ENCODE measurements at places on chromosomes 6 and 20. TPM values are rescaled to one million over a fixed set of nuclear protein-coding genes. Genes with fewer than 3 reads are reported as not detected.

The HSPA12B gene
- not detected for total RNA-seq

GRCh38 chr6:41706876-41707564 lies 28.4 kb downstream of the TFEB start:
- H3K4me3 ChIP-seq = no peak overlapping the region
- DNase-seq = peak; percentile 77
- H3K4me1 ChIP-seq = peaks cover 18% of the 10 kb centered on the region

- DNase-seq = no peak
- no peak overlapping the region for H3K27ac ChIP-seq
- no peak overlapping the region for H3K4me3 ChIP-seq
- no peaks in the 10 kb centered on the region for H3K36me3 ChIP-seq
- H3K27me3 ChIP-seq = no peaks in the 10 kb centered on the region
Measured at GRCh38 chr6:167689751-167690150, 137.0 kb upstream of the AFDN start.

The KCNQ5 gene
- 10.8 TPM for total RNA-seq

GRCh38 chr20:49297605-49298530 lies 20.0 kb upstream of the ZNFX1 start:
- no peak for DNase-seq
- no peak overlapping the region for H3K27ac ChIP-seq
- H3K36me3 ChIP-seq = no peaks in the 10 kb centered on the region
- 0 out of 2 replicates have a peak, but pooled peaks cover 3% of the 10 kb centered on the region for H3K4me1 ChIP-seq
- no peak overlapping the region for H3K4me3 ChIP-seq

The ENPP4 gene
- total RNA-seq = 0.63 TPM

- H3K4me1 ChIP-seq = peaks cover 14% of the 10 kb centered on the region
- no peak overlapping the region for H3K4me3 ChIP-seq
- no peak overlapping the region for H3K27ac ChIP-seq
- H3K27me3 ChIP-seq = no peaks in the 10 kb centered on the region
- no peak for DNase-seq
- H3K36me3 ChIP-seq = no peaks in the 10 kb centered on the region
Measured at GRCh38 chr20:19968028-19968427, 49.1 kb upstream of the NAA20 start.

The CEP43 gene
- total RNA-seq = 16.4 TPM

The SASH1 gene
- 99.0 TPM for total RNA-seq

DNA sequence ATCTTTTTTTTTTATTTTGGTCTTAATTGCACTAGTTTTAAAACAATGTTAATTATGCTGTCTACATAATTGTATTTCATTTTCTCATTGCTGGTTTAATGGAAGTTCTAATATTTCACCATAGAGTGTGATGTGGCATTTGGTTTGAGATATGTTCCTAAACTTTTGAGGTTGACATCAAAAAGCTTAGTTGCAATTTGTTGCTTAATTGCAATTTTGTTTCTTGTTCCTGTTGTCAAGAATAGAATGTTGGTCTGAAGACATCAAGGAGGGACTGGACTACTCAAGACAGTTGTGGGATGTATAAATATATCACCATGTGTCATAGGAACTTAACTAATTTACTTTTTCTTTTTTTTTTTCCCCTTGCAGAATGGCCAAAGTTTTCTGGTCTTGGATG lies 12.5 kb downstream of the HSF2 start:
- H3K36me3 ChIP-seq = peaks cover 8% of the 10 kb centered on the region
- no peaks in the 10 kb centered on the region for H3K27me3 ChIP-seq
- DNase-seq = no peak
- H3K27ac ChIP-seq = no peak overlapping the region
- H3K4me3 ChIP-seq = no peak overlapping the region

DNA sequence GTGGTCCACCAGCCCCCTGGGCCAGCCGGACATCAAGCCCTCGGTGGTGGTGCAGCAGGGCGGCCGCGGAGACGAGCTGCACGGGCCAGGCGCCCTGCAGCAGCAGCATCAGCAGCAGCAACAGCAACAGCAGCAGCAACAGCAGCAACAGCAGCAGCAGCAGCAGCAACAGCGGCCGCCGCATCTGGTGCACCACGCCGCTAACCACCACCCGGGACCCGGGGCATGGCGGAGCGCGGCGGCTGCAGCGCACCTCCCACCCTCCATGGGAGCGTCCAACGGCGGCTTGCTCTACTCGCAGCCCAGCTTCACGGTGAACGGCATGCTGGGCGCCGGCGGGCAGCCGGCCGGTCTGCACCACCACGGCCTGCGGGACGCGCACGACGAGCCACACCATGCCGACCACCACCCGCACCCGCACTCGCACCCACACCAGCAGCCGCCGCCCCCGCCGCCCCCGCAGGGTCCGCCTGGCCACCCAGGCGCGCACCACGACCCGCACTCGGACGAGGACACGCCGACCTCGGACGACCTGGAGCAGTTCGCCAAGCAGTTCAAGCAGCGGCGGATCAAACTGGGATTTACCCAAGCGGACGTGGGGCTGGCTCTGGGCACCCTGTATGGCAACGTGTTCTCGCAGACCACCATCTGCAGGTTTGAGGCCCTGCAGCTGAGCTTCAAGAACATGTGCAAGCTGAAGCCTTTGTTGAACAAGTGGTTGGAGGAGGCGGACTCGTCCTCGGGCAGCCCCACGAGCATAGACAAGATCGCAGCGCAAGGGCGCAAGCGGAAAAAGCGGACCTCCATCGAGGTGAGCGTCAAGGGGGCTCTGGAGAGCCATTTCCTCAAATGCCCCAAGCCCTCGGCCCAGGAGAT lies 1.0 kb downstream of the POU3F2 start:
- DNase-seq = no peak
- H3K27me3 ChIP-seq = peaks cover 68% of the 10 kb centered on the region
- 0 out of 2 replicates have a peak, but pooled peaks cover 5% of the 10 kb centered on the region for H3K4me1 ChIP-seq
- H3K36me3 ChIP-seq = no peaks in the 10 kb centered on the region
- peak overlapping the region; percentile 7 for H3K4me3 ChIP-seq
- no peak overlapping the region for H3K27ac ChIP-seq

GRCh38 chr6:143677577-143677890 lies 231 bp upstream of the PHACTR2 start:
- peaks cover 57% of the 10 kb centered on the region for H3K4me1 ChIP-seq
- DNase-seq = no peak
- H3K27me3 ChIP-seq = no peaks in the 10 kb centered on the region
- H3K36me3 ChIP-seq = no peaks in the 10 kb centered on the region
- peak overlapping the region; percentile 82 for H3K4me3 ChIP-seq
- peak overlapping the region; percentile 83 for H3K27ac ChIP-seq

The FNDC11 gene
- not detected for total RNA-seq

GRCh38 chr20:57869291-57869950 lies 159.6 kb upstream of the PMEPA1 start:
- H3K4me1 ChIP-seq = no peaks in the 10 kb centered on the region
- H3K4me3 ChIP-seq = no peak overlapping the region
- H3K27ac ChIP-seq = no peak overlapping the region
- no peaks in the 10 kb centered on the region for H3K36me3 ChIP-seq
- peaks cover 34% of the 10 kb centered on the region for H3K27me3 ChIP-seq
- no peak for DNase-seq

- peaks cover 12% of the 10 kb centered on the region for H3K36me3 ChIP-seq
- no peaks in the 10 kb centered on the region for H3K4me1 ChIP-seq
- no peak overlapping the region for H3K27ac ChIP-seq
- DNase-seq = no peak
- H3K4me3 ChIP-seq = no peak overlapping the region
Measured at GRCh38 chr6:116730513-116730912, 35.0 kb downstream of the FAM162B start.

- H3K4me1 ChIP-seq = peaks cover 6% of the 10 kb centered on the region
- H3K36me3 ChIP-seq = no peaks in the 10 kb centered on the region
- H3K4me3 ChIP-seq = no peak overlapping the region
- H3K27me3 ChIP-seq = no peaks in the 10 kb centered on the region
- DNase-seq = no peak
- H3K27ac ChIP-seq = no peak overlapping the region
Measured at GRCh38 chr6:107628878-107629277, 139.0 kb downstream of the SOBP start.

The PLN gene
- total RNA-seq = not detected

- H3K27me3 ChIP-seq = no peaks in the 10 kb centered on the region
- no peak overlapping the region for H3K4me3 ChIP-seq
- no peak overlapping the region for H3K27ac ChIP-seq
- no peaks in the 10 kb centered on the region for H3K4me1 ChIP-seq
- no peak for DNase-seq
- no peaks in the 10 kb centered on the region for H3K36me3 ChIP-seq
Measured at GRCh38 chr6:4100655-4101054, 21.7 kb upstream of the FAM217A start.

- H3K36me3 ChIP-seq = no peaks in the 10 kb centered on the region
- no peaks in the 10 kb centered on the region for H3K4me1 ChIP-seq
- H3K27me3 ChIP-seq = no peaks in the 10 kb centered on the region
- no peak overlapping the region for H3K27ac ChIP-seq
Measured at GRCh38 chr20:57407541-57407956, 16.4 kb downstream of the RBM38 start.

DNA sequence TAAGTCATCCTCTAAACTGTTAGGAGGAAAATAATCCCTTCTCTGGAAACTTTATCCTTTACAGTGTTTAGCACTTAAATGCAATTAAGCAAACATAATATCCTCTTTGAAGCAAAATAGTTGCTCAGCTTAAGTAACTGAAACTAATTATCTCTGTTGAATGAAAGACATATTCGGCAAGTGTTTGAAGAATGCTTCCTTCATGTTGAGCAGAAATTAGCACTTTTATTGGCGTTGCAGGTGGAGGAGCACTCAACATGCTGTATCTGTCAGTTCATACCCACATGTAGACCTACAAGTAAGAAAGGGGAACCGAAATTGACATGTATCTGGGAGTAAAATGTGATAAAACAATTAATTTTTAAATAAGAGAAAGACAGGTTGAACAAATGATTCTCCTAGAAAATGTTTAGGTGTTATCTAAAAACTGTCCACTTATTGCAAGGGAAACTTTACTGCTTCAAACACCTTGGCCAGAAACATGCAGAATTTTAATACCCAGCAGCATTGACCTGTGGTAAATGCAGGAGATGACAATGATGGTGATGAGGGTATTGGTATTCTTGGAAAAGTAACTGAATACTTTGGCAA lies 987.0 kb upstream of the MAP3K7 start:
- DNase-seq = no peak
- H3K36me3 ChIP-seq = no peaks in the 10 kb centered on the region
- H3K27me3 ChIP-seq = no peaks in the 10 kb centered on the region
- no peak overlapping the region for H3K27ac ChIP-seq

DNA sequence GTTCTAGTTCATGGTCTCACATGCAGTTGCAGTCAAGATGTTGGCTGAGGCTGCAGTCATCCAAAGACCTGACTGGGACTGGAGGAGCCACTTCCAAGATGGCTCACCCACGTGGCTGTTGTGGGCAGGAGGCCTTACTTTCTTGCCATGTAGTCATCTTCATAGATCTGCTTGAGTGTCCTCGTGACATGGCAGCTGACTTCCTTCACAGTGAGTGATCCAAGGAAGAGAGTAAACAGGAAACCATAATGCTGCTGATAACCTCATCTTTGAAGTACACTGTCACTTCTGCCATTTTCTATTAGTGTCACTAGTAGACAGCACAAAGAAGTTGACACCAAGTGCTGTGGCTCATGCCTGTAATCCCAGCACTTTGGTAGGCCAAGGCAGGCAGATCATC lies 40.1 kb upstream of the AKIRIN2 start:
- H3K4me1 ChIP-seq = no peaks in the 10 kb centered on the region
- no peaks in the 10 kb centered on the region for H3K27me3 ChIP-seq

- no peaks in the 10 kb centered on the region for H3K4me1 ChIP-seq
- H3K27me3 ChIP-seq = no peaks in the 10 kb centered on the region
- H3K36me3 ChIP-seq = no peaks in the 10 kb centered on the region
- H3K4me3 ChIP-seq = no peak overlapping the region
- no peak for DNase-seq
- H3K27ac ChIP-seq = no peak overlapping the region
Measured at GRCh38 chr6:127608554-127609270, 31.7 kb downstream of the C6orf58 start.

The SLC12A5 gene
- total RNA-seq = not detected

Measured in GM23248 (cell line).